ENCODE measurements at places on chromosomes 2 and 18. TPM values are rescaled to one million over a fixed set of nuclear protein-coding genes. Genes with fewer than 3 reads are reported as not detected.

DNA sequence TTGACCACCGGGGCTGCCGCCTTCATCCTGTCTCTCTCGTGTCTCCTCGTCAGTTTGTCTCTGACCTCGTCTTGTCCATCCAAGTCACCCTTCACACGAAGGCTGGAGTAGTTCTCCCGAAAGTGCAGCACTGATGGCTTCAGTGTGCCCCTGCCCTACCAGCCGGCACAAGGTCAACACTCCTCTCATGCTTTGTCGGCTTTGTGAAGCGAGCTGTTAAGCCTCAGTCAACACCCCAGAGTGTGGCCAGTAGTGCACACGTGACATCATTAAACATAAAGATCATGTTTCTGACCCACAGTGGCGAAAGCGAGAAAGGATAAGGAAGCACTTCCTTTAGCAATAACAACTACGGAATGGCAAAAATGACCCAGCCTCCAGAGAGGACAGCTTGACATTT, 23.2 kb downstream of the ACKR3 start:
- H3K27ac ChIP-seq = peak overlapping the region; percentile 20
- H3K27me3 ChIP-seq = no peaks in the 10 kb centered on the region
- H3K4me1 ChIP-seq = no peaks in the 10 kb centered on the region
- H3K36me3 ChIP-seq = no peaks in the 10 kb centered on the region
- no peak overlapping the region for H3K4me3 ChIP-seq

SAG gene
- polyA plus RNA-seq = not detected

TMEM37 gene
- polyA plus RNA-seq = 6.7 TPM

DNA sequence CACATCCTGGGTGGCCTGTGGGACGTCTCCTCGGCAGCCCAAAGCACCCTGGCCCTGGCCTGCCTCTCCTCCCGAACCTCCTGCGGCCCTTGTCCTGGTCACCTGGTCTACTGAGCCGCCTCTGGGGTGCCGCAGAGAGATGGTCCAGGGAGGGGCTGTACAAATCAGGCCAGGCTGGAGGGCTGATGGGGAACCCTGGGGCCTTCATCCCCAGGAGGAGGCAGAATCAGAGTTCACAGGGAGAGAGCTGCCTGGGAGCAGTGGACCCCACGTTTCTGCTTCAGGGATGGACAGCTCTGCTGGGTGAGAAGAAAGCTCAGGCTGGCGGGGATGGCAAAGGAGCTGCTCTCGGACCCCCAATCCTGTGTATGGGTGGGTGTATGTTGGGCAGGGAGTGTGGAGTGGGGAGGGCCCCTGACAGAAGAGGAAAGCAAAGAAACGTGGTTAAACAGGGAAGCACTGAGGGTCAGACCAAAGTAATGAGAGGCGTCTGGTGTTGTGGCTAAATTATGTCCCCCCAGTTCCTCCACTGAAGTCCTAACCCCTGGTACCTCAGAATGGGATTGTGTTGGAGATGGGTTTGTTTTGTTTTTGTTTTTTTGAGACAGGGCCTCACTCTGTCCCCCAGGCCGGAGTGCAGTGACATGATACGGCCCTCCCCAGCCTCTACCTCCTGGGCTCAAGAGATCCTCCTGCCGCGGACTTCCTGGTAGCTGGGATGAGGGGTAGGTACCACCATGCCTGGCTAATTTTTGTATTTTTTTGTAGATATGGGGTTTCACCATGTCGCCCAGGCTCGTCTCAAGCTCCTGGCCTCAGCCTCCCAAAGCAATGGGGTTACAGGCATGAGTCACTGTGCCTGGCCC, 73.4 kb upstream of the SMAD7 start:
- no peaks in the 10 kb centered on the region for H3K27me3 ChIP-seq
- H3K4me3 ChIP-seq = no peak overlapping the region
- no peaks in the 10 kb centered on the region for H3K4me1 ChIP-seq
- no peak for DNase-seq
- H3K27ac ChIP-seq = no peak overlapping the region

GPR35 gene
- 9.8 TPM for polyA plus RNA-seq
